ENCODE measurements at places on chromosomes 4 and X.

DNA sequence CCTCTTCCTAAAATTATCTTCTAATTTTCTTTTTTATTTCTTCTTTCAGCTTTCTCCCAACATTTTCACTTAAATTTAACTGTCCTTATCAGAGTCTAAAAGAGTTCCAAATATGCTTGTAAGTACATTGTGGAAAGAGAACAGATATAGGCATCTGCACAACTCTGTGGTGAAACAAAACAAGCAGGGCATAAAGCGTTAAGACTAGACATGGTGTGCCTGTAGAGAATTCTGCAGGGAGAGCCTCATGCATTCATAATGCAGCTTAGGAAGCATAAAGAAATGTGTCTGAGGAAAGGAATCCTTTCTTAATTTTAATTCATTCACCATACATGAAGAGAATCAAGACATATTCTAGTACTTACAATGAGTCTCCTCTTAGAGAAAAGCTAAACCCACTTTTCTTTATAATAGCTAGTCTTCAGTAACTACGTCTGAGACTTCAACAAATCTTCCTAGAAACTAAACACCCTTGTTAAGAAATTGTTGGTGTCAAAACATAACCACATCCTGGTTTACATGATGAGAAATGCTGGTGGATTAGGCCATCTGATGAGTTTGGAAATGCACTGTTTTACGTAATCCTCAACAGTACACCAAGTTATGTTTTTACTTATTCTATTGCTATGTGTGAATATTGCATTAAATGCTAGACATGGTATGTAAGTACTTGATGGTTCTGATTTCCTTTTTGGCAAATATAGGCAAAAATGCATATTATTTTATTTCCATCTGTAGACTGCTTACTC is 307.8 kb upstream of the GIMD1 start:
- no peak for DNase-seq

- DNase-seq = peak; percentile 7
These were observed 21.0 kb upstream of the SORCS2 start for GRCh38 chr4:7171191-7171900.

- no peak for DNase-seq
These were observed 197.8 kb downstream of the PDGFC start for GRCh38 chr4:156773648-156774357.

DNA sequence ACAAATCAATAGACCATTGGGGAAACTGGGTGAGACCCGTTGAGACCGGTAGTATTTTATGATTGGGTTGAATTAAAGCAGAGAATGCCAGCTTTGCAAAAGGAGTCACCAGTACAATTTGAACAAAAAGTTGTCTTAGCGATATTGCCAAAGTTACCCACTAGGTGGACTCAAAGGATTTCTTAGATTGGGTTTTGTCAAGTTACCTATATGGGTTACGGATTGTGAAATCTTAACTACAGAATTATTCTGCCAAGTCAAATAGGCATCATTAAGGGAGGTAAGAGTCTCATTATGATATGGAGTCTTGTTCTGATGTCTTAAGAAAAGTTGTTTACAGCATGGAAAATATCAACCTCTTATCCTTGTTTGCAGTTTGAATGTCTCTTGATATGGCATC is 15.0 kb upstream of the CT47A1 start:
- no peak for DNase-seq

- no peak for DNase-seq
These were observed 33.3 kb upstream of the ARSJ start for GRCh38 chr4:114012749-114013148.

GRCh38 chrX:110954428-110955100 is 141.4 kb upstream of the PAK3 start:
- no peak for DNase-seq

All from right hindlimb (tissue), 1 donor.